ENCODE measurements at places on chromosomes 3 and 15.
A peak's percentile ranks its signal among the peaks of the same experiment; 100 is the strongest.

DNA sequence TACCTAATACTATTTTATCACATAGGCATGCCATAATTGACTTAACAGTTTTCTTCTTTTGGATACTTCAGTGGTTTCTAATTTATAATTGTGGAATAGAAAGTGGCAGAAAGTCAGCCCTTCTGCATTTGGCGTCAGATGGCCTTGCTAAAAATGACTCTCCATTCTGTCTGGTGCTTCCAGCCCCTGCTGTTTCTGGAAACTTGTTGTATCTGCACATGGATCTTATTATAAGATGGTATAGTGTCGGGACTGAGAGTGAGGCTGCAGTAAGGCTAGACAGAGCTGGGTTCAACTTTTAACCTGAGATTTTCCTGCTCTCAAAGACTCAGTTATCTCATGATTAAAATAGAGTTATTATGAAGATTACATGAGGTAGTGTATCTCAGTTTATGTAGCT, 74.8 kb upstream of the WDR72 start:
- no peak for DNase-seq

- no peak for DNase-seq
Observed at GRCh38 chr15:48421362-48421761, 90.1 kb downstream of the DUT start.

- DNase-seq: peak; percentile 38
Observed at GRCh38 chr15:74725225-74725774, at the start of gene CYP1A1. CYP1A1 (minus strand) TSS chr15:74725528; CDS start chr15:74723097, 2,431 bp downstream.

- DNase-seq: no peak
Observed at GRCh38 chr15:26615927-26616302, 157.0 kb downstream of the GABRB3 start.

GRCh38 chr3:107938143-107938542, 152.7 kb downstream of the CD47 start:
- DNase-seq: peak; percentile 31

- DNase-seq: no peak
Observed at GRCh38 chr3:153456833-153457545, 295.0 kb downstream of the RAP2B start.

- peak; percentile 65 for DNase-seq
Observed at GRCh38 chr15:63504979-63505841, 817 bp downstream of the USP3 start.

DNA sequence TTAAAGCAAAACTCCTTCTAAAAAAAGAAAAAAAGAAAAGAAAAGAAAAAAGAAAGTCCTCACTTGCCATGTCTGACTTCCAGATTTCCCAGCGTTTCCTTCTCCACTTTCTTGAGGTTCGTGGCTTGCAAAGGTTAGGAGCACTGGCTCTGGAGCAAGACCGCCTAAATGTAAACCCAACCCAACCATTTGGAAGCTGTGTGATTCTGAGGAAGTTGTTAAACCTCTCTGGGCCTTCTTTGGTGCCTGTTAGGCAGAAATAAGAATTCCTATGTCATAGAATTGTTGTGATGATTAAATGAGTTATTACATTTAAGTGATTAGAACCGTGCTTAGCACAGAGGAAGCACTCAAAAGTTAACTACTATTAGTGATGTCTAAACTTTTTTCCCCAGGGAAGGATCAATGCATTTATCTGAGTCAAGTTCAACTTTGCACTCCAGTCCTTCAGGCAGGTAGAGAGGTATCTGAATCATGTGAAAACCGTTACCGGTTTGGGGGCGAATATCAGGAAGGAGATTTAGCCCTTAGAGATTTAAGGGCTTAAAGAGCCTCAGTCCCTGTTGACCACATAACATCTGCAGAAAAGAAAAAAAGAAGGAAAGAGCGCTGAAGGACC, 78.3 kb upstream of the HES1 start:
- no peak for DNase-seq

DNA sequence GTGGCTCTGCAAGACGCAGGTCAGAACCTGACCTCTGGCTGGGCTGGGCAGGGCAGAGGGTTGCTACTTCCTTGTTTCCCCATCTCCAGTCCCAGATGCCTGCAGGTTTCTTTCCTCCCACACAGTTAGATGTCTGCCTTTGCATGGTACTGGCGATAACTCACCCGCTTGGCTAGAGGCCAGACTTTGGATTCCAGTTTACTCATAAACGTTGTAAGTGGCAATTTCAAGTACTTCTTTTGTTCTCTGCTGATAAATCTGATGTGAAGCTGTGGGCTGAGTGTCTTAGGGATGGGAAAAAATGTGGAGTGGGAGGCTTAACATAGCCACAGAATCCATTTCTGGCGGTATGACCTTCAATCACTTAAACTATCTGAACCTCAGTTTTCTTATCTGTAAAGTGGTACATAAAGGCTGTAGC, 194.2 kb downstream of the EBLN2 start:
- DNase-seq: no peak

Data from activated CD8-positive, alpha-beta T cell treated with anti-CD3 and anti-CD28 coated beads, Interleukin-2, amount 10 ng/mL, durations not matched to agents 7 days and 5 days (primary cell).